AG04449 (cell line): ENCODE measurements at places on chromosomes 12 and 14.

DNA sequence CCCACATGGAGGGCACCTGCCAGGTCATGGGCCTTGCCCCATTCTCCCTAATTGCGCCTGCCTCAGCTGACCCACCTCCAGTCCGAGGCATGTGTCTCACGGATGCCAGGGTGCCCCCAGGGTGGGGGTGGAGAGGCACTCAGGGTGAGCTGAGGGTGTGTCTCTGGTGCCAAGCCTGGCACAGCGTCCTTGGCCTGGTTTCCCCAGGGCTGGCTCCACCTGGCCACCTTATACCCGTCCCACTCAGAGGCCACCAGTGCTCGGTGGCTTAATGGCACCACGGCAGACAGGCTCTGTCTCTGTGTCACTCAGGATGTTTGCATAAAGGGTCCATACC lies 33.6 kb upstream of the TDRD9 start:
- DNase-seq = no peak

GRCh38 chr14:53043027-53043581 lies 92.3 kb upstream of the FERMT2 start:
- DNase-seq = no peak

GRCh38 chr12:48954061-48954460 lies 3.2 kb downstream of the ARF3 start:
- no peak for DNase-seq

- no peak for DNase-seq
These were observed 55.4 kb upstream of the GARIN2 start for GRCh38 chr14:67133595-67134441.

DNA sequence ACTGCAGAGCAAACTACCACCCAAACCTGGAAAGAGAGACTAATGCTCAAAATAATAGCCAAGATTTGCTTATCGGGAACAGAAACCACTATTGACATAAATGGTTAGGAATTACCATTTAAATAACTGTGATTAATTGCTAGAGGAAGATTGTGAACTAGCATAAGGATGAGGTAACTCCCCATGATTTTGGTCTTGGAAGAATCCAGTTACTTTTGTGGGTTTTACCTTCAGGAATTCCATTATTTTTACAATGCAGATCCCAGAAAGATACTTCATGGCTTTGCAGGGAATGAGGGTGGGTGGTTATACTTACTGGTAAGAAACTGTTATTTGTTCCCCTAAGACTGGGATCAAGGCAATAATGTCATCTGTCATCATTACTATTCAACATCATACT lies 652.9 kb upstream of the FLRT2 start:
- DNase-seq = no peak

DNA sequence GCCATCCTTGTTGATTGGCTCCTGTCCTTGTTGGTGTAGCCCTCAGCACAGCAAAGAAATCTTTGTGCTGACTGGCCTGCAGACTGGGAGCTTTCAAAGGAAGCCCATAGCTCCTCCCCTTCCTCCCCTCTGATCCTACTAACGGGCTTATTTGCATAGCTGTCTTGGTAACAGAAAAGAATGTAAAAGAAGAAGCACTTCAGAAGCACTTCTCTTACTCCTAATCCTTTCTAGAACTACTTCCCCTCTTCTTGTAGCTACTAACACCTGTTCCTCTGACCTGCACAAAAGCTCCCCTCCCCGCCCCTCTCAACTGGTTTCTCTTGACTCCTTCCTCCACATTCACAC lies 14.3 kb upstream of the RIC8B start:
- DNase-seq = no peak

DNA sequence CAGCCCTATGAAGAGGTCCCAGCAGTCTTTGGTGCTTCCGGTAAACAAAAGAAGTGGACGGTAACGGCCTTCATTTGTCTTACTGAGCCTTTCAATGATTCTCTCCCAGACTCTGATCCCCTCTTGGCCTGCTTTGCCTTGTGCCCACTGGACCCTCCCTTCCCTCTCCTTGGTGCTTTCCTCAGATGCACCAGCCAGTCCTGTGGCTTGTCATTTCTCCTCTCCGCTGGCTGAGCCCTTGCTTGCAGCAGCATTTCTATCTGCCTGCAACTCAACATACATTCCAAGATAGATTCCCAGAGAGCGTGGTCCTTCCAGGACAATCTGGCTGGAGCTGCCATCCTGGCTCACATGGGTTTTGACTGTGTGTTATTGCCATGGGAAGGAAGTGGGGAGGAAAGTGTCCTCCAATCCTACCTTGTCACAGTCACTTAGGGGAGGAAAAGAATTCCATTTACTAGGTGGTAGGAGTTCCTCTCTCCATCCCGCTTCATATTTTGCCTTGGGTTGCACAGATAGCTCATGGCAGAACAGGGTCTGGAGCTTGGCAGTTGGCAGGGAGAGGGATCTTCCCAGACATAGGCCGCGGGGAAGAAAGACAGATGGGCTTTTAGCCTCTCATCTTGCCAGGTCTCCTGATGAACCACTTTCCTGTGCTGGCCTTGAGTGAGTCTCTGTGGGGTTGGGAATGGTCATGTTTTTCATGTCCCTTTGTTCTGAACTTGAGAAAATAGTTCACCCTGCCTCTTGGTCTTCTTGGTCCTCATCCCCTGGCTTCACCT lies 92.8 kb upstream of the KCNA1 start:
- DNase-seq = no peak

DNA sequence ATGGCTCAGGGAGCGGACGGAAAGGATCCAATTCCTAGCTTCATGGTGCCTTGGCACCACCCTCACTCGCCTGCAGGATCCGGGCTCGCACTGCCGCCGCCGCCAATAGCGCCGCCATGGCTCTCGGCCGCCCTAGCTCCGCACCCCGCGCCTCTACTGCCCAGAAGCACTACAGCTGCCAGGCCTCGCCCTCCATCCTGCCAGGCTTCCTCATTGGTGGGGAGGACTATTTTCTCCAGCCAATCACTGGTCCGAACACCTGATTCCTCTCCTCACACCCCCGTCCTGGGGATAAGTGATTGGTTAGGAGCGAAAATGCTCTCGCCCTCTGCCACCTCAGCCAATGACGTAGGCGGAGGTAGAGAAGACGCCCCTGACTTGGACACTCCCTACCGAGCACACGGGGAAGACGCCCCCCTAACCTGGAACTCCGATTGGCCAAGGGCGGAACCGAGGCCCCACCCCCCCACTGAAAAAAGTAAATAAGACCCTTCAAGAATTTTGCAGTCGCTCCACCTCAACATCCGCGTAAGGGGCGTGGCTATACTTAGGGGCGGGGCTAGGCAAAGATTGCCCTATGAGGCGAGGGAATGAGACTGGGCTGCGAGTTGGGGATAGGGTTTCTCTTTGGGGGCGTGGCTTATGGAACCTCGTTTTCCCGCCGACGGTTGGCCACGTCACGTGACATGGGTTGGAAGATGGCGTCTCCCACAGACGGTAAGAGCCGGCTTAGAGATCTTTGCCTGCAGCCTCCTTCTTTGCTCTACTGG lies at the start of the genes ALDH6A1 and LIN52:
ALDH6A1 (minus strand) TSS at position 177 of the 770 bp plus-strand sequence; CDS start at position 118, 59 bp downstream.
LIN52 (plus strand) TSS at position 680 of the 770 bp plus-strand sequence; CDS start at position 699, 19 bp downstream.
- peak; percentile 100 for DNase-seq

DNA sequence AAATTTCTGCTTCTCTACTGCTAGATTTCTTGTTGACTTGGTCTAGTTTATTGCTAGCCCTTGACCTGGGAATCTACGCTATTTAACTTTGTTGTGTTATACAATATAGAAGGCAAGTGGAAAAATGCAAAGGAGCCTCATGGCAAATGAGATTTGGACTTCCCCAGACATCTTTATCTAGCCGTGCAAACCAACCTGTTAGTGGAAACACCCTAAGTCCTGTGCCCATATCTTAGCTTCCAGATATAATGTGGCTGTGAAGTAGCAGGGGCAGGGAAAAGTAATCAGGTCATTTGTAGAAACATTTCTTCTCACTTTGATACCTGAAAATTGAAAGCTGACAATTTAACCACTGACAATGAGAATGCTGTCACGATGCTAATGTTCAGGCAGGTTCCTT lies 90.7 kb upstream of the ATP2B1 start:
- no peak for DNase-seq

DNA sequence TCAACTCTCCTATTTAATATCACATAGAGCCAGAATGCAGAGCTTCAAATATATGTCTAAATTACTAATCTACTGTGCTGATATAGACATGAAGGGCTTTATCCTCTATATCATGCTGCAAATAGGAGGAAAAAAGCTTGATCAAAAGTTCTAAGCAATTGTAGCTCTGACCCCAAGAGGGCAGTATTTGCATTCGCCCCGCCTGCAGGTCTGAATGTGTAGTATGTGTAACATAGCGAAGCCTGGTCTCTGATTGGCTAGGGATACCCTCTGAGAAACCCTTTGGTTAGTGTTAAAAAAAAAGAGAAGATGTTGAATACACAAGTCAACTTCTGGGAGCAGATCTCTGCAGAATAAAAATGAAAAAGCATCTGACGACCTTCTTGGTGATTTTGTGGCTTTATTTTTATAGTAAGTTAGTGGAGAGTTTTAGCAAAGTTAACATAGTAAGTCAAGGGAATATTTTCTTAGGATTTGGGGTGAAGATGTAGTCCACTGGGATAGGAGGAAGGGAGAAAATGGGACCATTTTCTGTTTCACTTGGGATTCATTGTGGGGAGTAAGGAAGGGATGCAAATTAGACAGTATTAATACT lies 151.6 kb upstream of the OR4E1 start:
- DNase-seq = no peak

DNA sequence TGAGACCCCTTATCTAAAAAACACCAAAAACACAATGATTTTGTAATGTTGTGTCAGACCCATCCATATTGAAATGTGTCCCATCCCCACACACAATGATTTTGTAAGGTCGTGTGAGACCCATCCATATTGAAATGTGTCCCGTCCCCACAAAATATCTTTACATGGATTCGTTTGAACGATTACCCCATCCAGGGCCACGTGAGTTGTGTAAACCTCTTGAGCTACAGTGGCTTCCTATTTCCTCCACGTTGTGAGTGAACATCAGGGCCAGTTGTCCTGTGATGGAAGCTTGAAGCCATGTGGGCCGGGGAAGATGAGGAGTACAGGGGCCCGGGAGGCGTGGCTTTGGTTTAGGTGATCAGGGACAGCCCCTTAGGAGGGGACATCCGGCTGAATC lies 27.0 kb upstream of the ULK1 start:
- no peak for DNase-seq

DNA sequence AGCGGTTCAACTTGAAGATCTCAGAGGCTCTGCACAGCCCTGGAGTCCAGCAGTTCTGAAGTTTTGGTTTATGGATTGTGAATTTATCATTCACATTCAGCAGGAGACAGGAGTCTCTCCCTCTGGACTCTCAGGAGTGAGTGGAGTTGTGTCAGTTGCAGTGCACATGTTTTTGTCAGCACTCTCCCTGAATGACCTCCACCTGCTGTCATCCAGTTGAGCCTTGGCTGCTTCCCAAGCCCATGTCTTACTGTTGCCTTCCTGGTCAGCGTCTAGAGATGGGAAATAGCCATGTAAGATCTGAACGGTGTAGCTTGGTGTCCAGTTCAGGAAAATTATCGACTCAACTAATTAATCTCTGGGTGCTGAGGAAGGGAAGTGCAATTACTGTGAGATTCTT lies 133.2 kb downstream of the PRKCH start:
- DNase-seq = no peak

GRCh38 chr14:75648066-75648838 lies 12.4 kb downstream of the ERG28 start:
- DNase-seq = peak; percentile 93
